ENCODE measurements at places on chromosomes 4 and X.
A peak's percentile ranks its signal among the peaks of the same experiment; 100 is the strongest.

DNA sequence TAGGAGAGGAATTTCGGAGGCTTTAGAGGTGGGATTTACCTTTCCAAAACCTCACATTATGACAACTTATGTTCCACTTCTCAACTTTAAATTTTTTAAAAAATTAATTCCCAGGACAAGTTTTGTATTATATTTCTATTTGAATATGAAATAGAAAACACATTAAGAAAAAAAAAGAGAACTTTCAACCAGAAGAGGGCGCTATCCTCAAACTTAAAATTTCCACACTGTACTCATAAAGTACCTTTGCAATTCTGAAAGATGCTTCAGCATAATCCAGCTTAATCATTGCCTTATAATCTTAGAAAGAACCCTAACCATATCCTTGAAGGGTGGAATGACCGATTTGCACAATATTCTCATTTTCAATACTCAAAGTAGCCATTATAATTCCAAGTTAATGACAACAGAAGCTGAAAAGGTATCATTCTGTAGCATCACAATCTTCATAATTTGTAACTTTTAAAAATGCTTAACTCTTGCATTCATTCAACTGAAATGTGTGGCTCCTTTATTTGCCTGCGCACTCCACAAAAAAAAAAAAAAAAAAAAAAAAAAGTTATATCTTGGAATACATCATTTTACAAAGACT is 158.0 kb downstream of the KCNIP4 start:
- no peak for DNase-seq

GRCh38 chr4:48290146-48290772 is 20.6 kb upstream of the TEC start:
- no peak for DNase-seq

GRCh38 chr4:187021436-187022205 is 298.0 kb upstream of the FAT1 start:
- no peak for DNase-seq

DNA sequence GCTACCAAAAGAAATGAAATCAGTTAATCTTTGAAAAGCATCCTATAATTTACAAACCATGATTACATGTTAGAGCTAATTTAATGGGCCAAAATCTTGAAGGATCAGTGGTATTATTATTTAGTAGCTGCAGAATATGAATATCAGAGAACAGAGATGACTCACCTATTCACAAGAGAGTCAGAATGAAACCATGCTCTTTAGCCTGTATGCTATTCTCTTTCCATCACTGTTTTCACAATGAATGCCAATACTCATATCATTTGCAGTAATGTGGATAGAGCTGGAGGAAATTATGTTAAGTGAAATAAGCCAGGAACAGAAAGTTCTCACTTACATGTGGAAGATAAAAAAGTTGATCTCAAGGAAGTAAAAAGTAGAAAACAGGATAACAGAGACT is 414.1 kb downstream of the CENPC start:
- DNase-seq, result peak; percentile 3

GRCh38 chr4:27271555-27271954 is 410.9 kb downstream of the STIM2 start:
- no peak for DNase-seq

DNA sequence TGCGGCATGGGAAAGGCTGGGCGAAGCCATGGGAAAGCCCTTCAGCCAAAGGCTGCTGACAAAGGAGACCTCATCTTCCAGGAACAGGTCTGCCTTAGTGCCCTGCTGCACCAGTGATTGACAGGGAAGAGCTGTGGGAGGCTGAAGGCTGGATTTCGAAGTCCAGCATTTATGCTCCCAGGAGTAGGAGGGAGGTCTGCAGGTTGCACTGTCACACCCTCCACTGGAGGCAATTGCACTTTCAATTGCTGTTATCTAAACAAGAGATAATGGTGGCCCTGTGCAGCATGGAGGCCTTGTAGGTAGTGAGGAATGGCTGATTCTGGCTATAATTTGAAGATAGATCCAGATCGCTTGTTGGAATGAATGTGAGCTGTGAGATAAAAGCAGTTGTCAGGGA is 43.7 kb downstream of the FAM114A1 start:
- DNase-seq, result no peak

- DNase-seq, result no peak
Observed at GRCh38 chrX:10938365-10938923, 172.7 kb upstream of the HCCS start.

DNA sequence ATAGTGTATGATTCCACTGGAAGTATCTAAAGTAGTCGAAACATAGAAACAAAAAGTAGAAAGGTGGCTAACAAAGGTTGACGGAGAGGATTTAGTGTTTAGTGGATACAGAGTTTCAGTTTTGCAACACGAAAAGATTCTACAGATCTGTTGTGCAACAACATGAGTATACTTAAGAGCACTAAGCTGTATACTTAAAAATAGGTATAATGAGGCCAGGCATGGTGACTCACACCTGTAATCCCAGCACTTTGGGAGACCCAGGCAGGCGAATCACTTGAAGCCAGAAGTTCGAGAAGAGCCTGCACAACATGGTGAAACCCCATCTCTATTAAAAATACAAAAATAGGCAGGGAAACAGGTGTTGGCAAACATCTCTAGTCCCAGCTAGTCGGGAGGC is 7.9 kb upstream of the ATRX start:
- DNase-seq, result no peak

DNA sequence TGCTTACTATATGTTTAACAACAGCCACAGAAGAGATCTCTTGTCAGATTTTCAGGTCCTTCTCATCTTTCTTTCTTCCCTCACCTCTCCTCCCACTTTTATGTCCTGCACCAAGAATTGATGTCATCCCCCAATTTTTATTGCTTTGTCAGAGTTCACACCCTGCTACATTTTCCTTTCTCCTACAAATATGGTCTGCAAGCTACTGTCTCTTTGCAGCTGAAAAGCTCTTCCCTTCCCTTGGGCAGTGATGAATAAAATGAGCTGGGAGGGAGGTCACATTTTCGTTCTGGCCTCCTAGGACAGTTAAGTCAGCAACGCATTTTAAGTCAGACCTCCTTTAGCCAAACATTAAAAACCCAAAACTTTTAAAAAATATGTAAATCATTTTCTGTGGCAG is 26.7 kb upstream of the VEGFD start:
- no peak for DNase-seq

- no peak for DNase-seq
Observed at GRCh38 chrX:147910607-147911006, 1.1 kb upstream of the FMR1 start.

GRCh38 chrX:99469439-99469838 is 940.6 kb downstream of the PCDH19 start:
- DNase-seq, result no peak

DNA sequence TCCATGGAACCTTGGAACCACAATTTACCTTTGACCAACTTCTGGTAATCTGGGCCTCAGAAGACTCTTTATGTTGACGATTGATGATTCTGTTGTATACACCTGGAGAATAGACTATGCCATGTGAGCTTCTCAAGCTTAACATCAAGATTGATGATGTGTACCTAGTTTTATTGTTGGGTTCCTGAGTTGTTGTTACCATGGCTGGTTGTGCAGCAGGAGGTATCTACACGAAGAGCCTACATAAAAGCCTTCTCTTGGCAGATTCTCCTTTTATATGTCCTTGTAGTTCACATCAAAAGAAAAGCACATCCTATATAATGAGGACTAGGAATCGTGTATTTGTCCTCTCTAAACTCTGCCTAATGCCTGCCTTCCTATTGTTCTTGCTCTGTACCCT is 272.0 kb downstream of the DTHD1 start:
- DNase-seq, result no peak

DNA sequence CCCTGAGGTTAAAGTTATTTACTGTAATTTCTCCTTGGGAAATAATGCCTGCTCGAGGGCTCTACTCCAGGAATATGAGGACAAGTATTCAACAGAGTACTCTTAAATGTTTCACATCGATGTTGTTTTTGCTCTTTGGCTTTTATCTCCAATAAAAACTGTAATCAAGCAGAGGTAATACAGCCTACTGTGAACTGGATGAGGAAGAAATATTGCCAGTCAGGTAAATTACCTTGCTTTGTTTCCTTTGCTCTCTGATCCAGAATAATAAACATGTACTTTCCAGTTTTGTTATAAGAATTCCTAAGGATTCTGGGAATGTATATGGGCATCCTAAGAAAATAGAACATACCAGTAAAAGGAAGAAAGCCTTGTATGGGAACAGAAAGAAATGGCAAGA is 60.4 kb downstream of the FNIP2 start:
- no peak for DNase-seq

DNA sequence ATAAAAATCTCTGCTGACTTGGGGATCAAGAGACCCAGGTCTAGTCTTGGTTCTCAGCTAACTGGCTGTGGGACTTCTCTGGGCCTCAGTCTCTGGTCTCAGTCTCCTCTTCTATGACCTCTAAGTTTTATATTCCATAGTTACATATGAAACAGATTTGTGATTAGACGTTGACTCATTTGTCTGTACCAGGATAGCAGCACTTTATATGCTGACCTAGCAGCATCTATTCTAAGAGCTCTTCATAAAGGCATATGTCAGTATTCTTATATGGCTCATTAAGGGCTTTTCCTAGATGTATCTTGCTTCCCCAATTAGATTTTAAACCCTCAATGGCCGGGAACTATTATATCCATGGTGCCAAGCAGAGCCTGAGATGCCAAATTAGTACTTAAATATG is 12.7 kb downstream of the GRPR start:
- DNase-seq, result no peak

DNA sequence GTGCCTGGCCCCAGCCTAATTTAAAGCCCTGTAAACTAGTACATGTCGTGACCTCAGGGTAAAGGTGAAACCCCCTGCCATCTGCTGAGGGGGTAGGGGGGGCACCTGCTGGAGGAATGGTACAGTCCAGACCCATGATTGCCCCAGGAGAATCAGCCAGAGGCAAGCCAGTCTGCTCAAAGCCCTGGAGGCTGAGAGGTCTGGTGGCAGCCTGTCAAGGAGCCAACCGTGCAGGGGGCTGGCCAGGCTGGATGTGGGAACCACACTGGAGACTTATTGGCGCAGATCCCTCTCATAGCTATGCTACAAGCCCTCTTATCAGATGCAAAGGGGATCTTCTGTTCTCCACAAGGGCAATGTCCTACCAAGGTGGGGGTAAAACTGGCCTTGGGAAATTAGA is 31.4 kb upstream of the PJA1 start:
- no peak for DNase-seq

GRCh38 chrX:30278365-30278764 is 30.8 kb downstream of the NR0B1 start:
- no peak for DNase-seq

DNA sequence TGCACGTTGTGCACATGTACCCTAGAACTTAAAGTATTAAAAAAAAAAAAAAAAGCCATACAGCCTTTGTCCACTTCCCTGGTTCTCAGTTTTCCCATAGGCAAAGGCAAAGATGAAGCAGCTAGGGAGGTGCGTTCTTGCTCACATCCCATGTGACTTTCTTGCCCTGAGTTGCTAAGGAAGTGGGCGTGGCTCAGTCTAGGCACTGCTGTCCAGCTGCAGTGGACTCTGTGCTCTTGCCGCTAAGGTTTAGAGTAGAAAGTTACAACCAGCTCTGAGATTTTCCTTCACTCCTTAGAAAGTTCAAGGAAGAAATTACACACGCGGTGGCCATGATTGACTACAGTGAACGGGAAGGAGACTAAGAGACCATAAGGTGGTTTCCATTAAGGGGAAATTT is 144.7 kb downstream of the NAA11 start:
- DNase-seq, result no peak

GRCh38 chr4:52312722-52313121 is 261.6 kb downstream of the SPATA18 start:
- no peak for DNase-seq

GRCh38 chr4:1160351-1160750 is 12.0 kb downstream of the SPON2 start:
- DNase-seq, result no peak

GRCh38 chr4:10055871-10056270 is 34.6 kb upstream of the SLC2A9 start:
- no peak for DNase-seq

GRCh38 chrX:357693-358471 is 28.8 kb downstream of the PPP2R3B start:
- no peak for DNase-seq
